Stimulated activated CD4-positive, alpha-beta T cell treated with anti-CD3 and anti-CD28 coated beads, Interleukin-1b, Interleukin-23, amount 100 ng/mL, for 1 hour (primary cell): ENCODE measurements at places on chromosomes 5 and 9.

DNA sequence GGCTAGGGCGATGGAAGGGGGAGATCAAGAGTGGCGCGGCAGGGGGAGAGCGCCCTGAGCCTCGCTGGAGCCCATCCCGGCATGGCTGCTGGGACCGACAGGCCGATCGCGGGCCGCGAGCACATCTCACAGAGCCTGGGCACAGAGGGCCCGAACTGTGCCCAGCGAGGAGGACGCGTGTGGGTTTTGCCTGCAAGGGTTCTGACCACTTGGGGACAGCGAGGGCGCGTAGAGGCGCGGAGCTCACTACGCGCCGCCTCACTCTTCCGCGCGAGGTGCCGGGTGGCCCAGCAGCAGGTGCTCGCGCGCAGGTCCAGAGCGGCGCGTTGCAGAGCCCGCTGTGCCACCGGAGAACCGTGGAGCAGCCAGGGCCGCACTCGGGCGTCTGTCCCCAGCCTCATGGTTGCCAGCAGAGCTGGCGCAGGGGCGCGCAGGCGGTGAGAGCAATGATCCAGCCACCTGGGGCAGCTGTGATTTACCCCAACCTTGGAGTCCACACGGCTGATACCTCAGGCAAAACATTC is 16.3 kb upstream of the PITX1 start:
- DNase-seq, result no peak

DNA sequence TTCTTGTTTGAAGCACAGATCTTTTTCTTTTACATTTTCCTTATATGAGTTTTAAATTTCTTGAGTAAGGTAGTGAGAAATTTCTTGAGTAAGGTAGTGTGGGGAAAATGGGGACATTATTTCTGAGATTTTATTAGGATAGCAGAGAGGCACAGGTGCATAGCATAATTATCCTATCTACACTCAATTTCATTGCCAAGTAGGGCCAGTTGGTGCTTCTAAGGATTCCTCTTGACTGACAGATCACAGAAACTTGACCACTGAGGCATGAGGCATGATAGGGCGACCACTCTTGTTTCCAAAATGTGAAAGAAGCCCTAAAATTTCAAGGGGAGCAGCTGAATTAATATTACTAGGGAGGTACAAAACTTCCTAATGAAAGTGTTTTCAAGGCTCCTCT is 31.4 kb upstream of the TMC1 start:
- DNase-seq, result no peak

GRCh38 chr9:95012035-95012708 is 285.7 kb downstream of the AOPEP start:
- DNase-seq, result no peak

GRCh38 chr5:34666392-34667080 is 10.4 kb downstream of the RAI14 start:
- no peak for DNase-seq

DNA sequence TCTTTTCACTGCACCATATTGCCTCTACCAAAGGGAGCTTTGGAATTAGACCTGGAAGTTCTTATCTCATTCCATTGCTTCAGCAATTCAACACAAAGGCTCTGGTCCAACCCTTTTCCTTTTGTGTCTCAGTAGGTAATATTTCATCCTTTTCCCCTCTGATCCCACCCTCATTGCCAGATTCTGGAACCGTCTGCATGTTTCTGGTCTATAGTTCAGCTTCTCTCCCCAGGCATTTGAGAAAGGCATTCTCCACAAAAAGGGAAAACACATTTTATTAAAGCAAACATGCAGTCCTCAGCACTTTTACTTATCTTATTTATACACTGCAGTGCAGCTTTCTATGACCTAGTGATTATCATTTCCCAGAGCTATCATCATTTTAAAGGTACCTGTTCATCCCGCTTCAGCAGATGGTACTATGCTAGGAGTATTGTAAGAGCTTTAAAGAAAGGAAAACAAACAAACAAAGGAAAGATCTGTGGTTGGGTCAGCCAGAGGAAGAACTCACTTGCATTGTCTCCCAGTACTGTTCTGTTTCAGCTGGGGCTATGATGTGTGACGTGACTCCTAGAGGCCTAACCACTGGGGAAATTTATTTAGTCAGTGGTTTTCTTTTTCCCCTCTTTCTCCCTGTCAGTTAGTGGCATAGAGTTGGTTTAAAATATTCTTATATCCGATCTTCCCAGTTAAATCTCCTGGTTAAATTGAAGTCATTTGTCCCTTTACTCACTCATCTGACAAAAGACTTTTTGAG is 269.2 kb downstream of the TMEM38B start:
- DNase-seq, result no peak

- no peak for DNase-seq
These were observed 26.8 kb downstream of the KLF9 start for GRCh38 chr9:70387663-70388062.

DNA sequence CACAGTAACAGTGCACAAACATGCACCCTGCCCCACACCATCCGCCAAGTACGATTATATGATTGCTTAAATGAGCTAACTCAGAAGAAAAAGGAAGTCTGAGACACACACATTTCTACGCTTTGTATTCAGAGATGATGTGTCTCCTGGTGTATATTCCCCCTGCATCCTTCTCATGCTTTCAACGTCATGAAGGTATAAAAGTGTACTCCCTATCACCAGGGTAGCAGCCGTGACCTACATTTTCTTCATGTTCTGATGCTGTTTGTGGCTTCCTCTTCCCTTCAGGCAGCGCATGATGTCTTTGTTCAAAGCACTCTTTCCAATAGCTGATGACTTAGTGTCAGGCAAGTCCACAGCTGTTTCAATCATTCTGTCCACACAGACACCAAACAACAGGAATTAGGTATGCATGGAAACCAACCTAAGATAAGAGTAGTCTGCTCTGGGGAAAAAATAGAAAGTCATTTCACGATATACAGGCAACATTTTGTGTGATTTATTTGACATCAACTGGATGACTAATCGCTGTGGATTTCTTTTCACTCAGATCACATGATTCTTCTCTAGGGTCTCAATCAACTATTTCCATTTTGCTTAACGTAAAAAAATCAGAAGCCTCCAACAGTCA is 269.4 kb upstream of the PTGER4 start:
- peak; percentile 61 for DNase-seq

- no peak for DNase-seq
These were observed 26.2 kb upstream of the TNIP1 start for GRCh38 chr5:151107084-151107483.

GRCh38 chr9:91059713-91060112 is 258.1 kb downstream of the SYK start:
- DNase-seq, result no peak
